ENCODE measurements at places on chromosomes 1 and 21.

DNA sequence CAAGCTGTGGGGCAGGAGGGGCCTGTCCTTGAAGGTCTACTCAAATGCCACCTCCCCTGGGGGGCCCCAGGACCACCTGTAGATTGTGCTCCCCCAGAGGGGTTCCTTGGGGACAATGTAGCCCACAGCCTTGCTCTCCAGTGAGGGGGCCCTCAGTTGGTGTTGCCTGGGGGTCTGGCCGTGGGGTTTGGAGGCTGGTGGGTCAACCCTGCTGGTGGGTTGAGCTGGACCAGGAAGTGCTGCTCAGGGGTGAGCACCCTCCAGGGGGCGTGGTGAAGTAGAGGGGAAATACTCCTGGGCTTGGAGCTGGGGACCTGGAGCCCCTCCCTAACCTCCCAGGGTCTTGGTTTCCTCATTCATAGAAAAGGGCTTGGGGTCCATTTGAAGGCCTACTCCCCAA lies 143.6 kb upstream of the WNT4 start:
- no peak for DNase-seq

DNA sequence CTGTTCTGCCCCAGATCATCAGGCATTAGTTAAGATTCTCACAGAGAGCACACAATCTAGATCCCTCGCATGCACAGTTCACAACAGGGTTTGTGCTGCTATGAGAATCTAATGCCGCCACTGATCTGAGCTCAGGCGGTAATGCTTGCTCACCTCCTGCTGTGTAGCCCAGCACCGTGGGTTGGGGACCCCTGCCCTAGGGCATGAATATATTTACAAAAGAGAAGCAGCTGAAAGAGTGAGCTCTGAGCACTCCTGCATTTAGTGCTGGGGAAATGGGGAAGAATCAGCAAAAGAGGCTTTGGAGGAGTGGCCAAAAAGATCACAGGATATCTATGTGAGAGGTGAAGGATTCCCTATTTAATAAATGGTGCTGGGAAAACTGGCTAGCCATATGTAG lies 5.6 kb downstream of the CFAP57 start:
- no peak for DNase-seq

DNA sequence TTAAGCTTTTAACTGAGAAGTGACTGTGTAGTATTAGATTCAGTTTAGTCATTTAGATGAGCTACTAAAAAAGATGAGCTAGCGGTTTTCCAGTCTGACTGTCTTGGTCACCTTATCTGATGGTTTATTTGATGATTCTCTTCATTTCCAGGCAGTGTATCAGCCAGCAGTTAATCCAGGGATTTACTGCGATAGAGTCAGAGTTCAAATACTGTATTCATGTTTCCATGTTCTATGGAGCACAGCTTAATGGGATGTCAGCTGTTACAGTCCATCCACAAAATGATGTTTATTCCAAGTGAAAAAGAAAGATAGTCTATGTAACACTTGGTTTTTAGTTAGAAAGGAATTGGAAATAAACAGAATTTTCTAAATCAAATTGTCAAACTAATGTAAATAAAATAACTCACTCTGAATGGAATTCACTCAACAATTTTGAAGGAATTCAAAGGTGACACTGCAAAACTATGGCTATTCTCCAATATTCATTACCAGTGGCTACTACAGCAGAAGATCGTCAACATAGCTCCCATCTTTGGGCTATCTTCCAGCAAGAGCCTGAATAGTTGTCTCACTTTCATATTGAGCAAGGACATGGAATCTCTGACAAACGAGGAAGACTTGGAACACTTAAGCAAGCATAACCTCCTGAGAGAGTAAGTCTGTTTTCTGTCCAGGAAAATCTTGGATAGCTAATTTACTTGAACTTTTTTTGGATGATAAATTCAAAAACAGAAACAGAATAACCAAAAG lies 54.6 kb upstream of the DPT start:
- DNase-seq: no peak

- no peak for DNase-seq
Measured at GRCh38 chr1:17984583-17984982, 123.0 kb upstream of the IGSF21 start.

- no peak for DNase-seq
Measured at GRCh38 chr1:54950006-54950368, 30.4 kb upstream of the TMEM61 start.

DNA sequence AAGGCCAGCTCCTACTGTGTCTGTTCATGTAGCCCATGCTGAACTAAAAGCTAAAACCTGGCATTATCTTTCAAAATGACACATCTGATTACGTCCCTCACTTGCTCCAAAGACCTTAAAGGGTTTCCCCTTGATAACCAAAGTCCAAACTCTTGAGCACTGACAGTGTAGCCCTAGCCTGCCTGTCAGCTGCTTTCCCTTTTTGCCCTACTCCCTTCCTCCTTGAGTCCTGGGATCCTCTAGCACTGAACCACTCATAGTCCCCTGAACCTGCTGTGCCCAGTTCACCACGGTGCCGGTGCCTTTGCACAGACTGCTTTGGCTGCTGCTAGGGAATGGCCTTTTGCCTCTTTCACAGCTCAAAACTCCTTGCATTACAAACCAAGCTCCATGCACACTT lies 67.5 kb downstream of the PLXNA2 start:
- no peak for DNase-seq

GRCh38 chr1:221025956-221026355 lies 146.7 kb downstream of the HLX start:
- no peak for DNase-seq

DNA sequence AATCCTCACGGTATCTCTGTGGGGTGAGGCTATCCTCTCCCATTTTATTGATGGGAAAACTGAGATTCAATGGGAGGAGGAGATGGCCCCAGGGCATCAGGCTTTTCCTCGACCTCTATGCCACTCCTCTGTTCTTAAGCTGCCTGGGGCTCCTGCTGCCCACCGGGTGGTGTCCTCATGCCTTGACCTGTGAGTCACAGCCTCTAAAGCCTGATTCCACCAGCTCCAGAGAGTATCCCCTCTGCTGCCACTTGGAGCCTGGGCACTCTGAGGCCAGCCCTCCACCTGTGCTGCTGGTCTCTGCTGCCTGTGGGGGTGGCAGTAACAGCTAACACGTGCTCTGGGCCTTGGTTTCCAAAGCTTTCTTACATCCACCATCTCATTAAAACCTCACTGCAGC lies 241.2 kb downstream of the TRABD2B start:
- no peak for DNase-seq

- no peak for DNase-seq
Measured at GRCh38 chr1:38361566-38361965, 315.0 kb upstream of the POU3F1 start.
